ENCODE measurements at places on chromosomes 5 and 9.
A peak's percentile ranks its signal among the peaks of the same experiment; 100 is the strongest.

- no peak for DNase-seq
Observed at GRCh38 chr5:145704724-145705123, 130.4 kb downstream of the PRELID2 start.

DNA sequence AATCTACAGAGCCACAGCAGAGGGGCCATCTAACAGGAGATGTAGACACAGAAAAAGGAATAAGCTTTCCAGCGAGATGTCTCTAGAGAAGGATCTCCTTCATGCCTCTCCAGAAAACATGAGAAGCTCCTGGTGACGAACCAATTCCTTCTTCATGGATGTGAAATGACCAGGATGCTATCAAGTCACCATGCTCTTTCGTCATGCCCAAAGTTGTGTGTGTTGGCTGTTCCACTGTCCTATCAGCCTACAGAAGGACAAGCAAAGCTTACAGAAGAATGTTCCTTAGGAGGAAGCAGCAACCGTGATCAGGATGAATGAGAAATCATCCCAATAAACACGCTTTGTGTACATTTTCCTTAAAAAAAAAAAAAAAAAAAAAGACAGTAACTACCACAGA lies 54.4 kb downstream of the ALDH7A1 start:
- DNase-seq = no peak

DNA sequence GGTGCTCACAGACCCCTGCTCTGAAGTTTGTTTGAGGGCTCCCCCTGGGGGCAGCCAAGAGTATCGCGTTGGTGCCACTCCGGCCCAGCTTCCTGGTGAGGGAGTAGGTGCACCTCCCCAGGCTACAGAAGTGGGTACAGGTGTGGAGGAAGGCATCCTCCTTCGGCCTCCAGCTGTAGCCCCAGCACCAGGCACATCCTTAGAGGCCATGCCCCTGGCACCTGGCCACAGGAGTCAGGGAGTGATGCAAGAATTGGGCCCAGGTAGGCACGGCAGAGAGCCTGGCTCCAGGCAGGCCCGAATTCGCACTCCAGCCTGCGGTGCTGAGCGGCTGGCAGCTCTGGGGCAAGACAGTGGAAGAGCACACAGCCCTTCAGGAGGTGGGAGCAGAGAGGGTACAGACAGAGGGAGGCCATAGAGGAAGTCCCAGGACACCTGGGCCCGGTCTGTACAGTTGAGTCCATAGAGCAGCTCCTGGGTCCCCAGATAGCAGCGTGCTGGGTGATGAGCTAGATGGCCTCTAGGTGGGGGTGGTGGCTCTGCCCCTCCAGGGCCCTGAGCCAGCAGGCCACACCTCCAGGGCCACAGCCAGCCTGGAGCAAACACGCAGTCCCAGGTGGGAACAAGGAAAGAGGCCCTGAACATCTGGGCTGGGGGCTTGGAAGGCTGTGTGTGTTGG lies 2.4 kb downstream of the SAPCD2 start:
- DNase-seq = peak; percentile 82

DNA sequence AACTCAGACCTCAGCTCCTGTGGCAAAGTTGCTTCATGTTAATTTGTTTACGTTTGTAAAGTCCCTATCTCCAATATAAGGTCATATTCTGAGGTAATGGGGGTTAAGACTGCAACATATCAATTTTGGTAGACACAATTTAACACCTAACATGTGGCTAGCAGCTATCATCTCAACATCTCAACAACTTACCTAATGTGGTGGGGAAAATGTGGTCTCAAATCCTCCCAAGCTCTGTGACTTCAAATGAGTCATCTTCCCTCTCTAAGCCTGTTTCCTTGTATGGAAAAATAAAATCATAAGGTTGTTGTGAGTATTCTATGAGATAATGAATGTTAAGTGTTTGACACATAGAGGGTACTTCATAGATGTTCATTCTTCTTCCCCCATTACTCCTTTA lies 443.3 kb downstream of the CDK5RAP2 start:
- DNase-seq = no peak

DNA sequence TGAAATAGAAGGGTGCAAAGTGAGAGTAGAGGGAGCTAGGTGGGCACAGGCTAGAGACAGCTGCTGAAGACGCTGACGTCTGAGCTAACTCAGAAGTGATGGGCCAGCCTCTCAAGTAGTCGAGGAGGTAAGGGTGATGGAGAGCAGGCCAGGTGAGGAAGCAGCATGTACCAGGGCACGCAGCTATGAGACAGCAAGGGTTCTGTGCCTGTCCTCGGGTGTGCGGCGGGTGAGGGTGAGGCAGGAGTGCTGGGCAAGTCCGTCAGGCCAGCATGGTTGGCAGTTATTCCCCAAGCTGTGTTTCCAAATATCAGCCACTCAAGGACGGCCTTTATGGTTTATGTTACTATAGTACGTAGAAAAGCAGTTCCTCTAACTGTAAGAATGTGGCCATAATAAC lies 6.2 kb downstream of the RMND5B start:
- DNase-seq = no peak

DNA sequence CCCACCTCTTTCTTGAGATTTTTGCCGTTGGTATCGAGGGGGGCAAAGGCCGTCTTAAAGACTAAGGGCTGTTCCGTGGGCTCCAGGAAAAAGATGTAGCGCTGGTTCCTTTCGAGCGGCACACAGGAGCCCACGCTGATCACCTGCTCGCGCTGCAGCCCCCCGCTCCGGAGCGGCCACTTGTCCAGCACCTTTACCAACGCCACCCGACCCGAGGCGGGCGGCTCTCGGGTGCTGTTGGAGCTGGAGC lies 781 bp downstream of the NRG2 start:
- DNase-seq = no peak

DNA sequence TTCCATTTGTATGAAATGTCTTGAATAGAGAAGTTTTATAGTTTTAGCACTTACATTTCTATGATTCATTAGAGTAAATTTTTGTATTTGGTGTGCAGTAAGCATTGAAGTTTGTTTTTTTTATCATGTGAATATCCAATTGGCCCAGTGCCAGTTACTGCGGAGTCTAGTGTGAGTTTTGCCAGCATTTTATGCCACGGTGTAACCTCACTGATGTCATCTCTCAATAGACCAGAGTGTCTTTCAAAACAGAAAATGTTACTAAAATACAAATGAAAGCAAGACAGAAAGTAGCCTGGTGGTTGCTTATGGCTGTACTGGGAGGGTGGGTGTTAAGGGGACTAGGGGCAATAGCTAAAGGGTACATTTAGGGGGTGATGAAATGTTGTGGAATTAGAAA lies 62.8 kb downstream of the IPPK start:
- no peak for DNase-seq

GRCh38 chr9:120289990-120290975 lies 289.7 kb downstream of the CDK5RAP2 start:
- no peak for DNase-seq

GRCh38 chr9:27482709-27483108 lies 41.4 kb upstream of the IFNK start:
- no peak for DNase-seq

- DNase-seq = peak; percentile 82
Observed at GRCh38 chr9:119963798-119964372, 594.6 kb upstream of the BRINP1 start.

DNA sequence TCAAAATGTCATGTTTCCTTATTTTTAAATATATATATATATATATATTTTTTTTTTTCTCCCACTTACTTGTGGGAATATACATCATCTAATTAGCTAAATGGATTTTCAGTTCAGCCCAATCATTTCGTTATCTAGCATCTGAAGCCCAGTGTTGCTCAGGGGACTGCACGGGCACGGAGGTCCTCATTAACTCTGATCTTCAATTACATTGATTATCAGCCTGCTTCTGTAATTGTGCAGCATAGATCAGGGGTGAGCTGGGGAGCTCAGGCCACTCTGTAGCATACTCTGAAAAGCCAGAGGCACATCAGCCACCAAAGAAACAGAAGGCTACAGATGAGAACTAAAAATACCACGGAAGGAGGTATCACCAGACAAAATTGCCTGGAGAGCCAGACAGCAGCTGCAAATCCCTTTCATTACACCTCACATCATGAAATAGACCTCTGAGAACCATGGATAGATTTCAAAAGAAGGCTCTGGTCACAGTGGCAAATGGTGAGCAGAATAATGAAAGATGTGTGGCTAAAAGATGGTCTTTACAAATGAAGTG lies 326.4 kb downstream of the TRIM32 start:
- no peak for DNase-seq

DNA sequence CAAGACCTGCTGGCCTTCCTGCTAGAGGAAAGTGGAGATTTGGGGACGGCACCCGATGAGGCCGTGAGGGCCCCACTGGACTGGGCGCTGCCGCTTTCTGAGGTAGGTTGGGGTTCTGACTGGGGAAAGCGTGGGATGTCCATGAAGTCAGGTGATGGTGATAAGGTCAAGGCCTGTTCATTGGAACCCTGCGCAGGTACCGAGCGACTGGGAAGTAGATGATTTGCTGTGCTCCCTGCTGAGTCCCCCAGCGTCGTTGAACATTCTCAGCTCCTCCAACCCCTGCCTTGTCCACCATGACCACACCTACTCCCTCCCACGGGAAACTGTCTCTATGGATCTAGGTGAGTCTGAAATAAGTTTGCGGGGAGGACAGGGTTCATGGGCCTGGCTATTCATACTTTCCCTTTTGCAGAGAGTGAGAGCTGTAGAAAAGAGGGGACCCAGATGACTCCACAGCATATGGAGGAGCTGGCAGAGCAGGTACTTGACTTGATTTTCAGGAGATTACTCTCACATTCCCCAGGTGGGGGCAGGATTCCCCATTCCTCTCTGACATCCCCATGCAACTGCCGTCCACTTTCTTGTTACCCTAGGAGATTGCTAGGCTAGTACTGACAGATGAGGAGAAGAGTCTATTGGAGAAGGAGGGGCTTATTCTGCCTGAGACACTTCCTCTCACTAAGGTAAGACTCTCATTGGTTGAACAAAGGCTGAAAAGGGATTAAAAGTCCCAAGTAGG lies 505 bp downstream of the CREB3 start:
- DNase-seq = no peak

DNA sequence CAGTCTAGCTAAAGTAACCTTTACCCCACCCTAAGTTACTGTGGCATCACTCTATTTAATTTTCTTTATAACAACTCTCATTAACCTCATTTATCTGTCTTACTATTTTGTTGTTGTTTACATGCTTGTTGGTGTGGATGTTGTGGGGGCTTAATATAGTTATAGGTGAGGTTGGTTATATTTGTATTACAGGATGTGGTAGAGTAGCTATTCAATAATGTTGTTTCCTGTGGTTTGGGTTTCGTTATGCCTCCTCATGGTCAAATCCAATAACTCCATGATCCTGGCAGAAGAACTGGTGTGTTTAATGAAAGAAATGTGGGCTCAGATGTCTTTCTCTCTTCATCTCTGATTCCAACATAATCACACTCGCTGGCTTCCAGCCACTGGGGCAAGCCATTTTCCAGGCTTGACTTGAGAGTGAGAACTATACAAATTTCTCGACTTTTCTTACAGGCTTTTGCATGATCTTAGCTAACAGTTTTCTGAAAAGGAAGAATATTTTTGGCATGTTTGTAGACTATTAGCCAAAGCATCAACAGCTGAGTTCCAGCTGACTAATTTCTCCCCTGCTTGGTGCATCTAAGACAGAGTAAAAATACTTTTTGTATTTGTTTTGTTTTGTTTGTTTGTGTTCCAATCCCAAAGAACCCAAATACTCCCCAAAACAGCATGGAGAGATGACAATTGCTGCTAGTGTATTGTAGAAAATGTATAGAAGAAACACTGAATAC lies 303.7 kb upstream of the PAPPA start:
- peak; percentile 63 for DNase-seq

GRCh38 chr5:159478950-159479349 lies 148.7 kb upstream of the IL12B start:
- no peak for DNase-seq

- DNase-seq = peak; percentile 65
Observed at GRCh38 chr9:36995927-36996705, 38.0 kb downstream of the PAX5 start.

GRCh38 chr5:169656125-169656901 lies 19.2 kb downstream of the DOCK2 start:
- DNase-seq = peak; percentile 31

GRCh38 chr9:99272836-99273235 lies 50.8 kb downstream of the SEC61B start:
- no peak for DNase-seq

DNA sequence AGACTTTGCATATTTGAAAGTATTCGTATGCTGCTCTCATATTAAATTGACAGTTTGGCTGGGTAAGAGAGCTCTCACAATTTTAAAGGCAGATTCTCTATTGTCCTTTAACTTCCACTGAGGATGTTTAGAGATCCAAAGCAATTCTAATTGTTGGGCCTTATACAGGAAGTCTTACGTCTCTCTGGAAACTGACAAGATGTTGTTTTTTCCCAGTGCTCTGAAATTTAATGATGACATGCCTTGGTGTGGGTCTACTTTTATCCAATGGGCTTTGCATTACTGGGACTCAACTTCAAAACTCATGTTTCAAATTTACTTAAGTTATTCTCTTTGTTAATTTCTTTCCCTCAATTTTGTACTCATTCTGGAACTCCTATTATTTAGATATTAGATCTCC lies 191.5 kb downstream of the SNX18 start:
- no peak for DNase-seq

GRCh38 chr9:86459191-86459590 lies 105.0 kb upstream of the TUT7 start:
- no peak for DNase-seq

DNA sequence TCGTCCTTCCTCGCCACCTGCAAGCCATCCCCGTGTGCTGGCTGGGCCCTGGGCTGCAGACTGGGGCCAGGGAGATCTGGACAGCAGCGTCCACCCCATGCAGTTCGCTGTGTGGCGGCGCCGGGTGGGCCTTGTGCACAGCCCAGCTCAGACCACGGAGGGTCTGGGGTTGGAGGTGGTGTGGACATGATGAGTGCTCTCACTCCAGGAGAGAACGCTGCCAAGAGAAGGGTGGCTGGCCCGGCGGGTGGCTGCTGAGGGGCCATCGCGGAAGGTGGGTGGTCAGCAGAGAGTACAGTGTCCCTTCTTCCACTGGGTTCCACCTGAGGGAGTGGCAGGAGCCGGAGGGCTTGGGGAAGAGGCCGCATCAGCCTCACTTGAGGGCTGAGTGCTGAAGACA lies 44.4 kb downstream of the RXRA start:
- DNase-seq = no peak

GRCh38 chr9:134989206-134990065 lies 71.7 kb upstream of the FCN1 start:
- no peak for DNase-seq

- DNase-seq = no peak
Observed at GRCh38 chr5:151139015-151139414, 18.6 kb downstream of the ANXA6 start.

DNA sequence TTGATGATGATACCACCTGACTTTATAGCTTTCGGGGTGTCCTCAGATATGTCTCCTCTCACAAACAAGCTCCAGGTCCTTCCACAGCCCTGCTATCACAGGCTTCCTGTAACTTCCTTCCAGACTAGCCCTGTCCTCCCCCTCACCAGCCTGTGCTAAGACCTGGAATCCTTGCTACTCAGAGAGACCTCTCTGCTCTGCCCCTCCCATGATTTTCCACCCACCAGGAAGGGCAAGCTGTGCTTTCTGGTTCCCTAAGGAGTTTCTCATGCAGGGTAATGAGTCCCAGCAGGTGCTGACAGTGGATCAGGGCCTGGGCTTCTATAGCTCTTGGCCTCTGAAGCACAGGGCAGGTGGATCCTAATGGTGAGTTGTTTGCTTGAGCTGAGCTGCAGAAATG lies 86.9 kb downstream of the AOPEP start:
- no peak for DNase-seq

GRCh38 chr5:154380263-154380662 lies 65.5 kb upstream of the SAP30L start:
- no peak for DNase-seq

- peak; percentile 42 for DNase-seq
Observed at GRCh38 chr9:20358207-20358606, 264.1 kb downstream of the MLLT3 start.

GRCh38 chr5:138953387-138954256 lies 78.5 kb upstream of the LRRTM2 start:
- DNase-seq = peak; percentile 55

All from foreskin fibroblast (primary cell).